CD4-positive, alpha-beta T cell treated with Interleukin-2 at 100 ng/mL for 4 hours (primary cell): ENCODE measurements at places on chromosomes 2 and 18.

- DNase-seq, result no peak
These were observed 680.2 kb downstream of the NYAP2 start for GRCh38 chr2:226079671-226080181.

- DNase-seq, result no peak
These were observed 104.5 kb upstream of the SP5 start for GRCh38 chr2:170610615-170611014.

DNA sequence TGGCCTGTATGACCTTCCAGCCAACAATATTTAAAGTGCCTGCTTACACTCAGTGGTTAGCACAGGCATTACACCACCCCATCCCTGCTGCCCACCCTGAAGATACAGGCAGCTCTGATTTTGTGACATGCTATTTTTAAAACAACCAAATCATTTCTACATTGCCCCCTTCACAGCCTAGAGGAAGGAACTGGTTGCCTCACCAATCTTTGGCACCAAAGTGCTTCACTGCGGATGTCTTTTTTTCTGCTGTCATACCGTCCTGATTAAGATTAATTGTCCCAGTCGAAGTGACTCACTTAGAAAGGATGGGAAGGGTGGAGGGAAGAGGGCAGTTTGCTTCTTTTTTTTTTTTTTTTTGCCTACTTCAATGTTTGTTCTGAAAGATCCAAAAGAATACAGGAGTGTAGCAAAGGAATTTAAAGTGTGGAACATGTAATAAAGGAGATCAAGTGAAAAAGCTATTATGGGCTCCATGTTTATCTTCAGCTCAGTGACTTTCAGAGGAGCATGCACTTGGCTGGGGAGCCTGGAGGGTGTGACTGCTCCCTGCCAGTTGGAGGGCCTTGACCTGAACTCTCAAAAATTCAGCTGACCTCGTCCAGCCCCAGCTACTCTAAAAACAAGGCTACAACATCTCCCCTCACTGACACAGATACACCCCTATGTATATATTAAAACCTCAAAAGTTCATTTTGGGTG, 501.1 kb upstream of the TNP1 start:
- no peak for DNase-seq

- no peak for DNase-seq
These were observed 378.4 kb upstream of the HNRNPA3 start for GRCh38 chr2:176834226-176834625.

DNA sequence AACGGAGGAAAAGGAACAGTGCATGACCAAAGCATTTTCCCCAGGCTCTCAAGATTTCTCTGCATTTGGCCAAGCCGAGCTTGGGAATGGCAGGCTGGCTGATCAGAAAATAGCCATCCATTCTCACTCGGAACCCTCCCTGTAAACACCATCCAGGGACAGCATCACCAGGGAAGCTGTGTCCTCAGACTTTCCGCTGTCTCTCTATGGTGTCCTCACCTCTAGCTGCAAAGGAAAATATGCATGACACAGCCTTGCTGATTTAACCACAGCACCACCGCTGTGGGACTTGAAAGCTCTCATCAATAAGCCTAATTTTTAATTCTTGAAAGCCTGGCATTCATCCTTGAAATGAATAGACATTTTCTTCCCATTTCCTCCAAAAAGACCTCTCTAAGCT, 311.7 kb downstream of the EIPR1 start:
- DNase-seq, result no peak
